GM18507 (cell line): ENCODE measurements at places on chromosomes 6 and 20.
A peak's percentile ranks its signal among the peaks of the same experiment; 100 is the strongest.

GRCh38 chr6:44071670-44072451, 55.4 kb downstream of the MRPL14 start:
- DNase-seq: no peak

GRCh38 chr6:135257631-135258405, 76.7 kb downstream of the MYB start:
- no peak for DNase-seq

- DNase-seq: no peak
These were observed 2.7 kb downstream of the KHDRBS2 start for GRCh38 chr6:62283365-62283764.

DNA sequence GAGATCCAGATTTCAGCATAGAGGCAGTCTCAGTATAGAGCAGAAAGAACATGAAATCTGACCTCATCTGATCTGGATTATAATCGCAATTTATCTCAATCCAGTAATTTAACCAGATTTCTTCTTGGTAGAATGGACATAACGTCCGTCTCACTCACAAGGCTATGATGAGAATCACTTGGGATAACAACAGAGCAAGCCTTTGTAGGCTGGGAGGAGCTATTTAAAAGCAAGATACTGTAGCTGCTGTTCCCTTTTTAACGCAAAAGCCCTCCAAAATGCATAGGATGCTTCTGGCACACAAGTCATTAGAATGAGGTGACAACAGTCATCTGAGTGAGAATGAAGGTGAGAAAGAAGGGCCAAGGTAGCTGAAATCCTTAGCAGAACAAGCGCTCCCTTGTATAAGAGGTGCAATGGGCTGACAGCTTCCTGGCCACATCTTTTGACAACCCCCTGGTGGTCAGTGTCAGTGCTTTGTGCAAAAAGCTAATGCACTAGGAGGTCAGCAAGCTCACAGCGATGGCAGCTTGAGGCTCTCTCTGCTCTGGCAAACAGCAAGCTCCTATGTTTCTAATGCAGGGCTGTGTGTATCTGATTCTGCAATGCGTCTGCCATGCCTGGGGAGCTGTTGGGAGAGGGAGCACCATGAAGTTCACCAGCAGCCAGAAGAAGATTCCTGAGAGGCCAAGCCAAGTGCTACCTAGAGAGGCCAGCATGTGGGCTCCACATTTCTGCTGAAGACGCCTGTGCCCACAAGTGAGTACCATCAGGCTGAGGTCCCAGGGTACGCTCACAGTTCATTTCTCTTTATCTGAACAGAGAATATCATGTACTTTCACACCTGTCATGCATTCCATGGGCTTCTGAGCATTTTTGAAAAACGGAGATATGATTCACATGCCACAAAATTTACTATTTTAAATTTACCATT, 16.2 kb downstream of the METTL24 start:
- DNase-seq: no peak

DNA sequence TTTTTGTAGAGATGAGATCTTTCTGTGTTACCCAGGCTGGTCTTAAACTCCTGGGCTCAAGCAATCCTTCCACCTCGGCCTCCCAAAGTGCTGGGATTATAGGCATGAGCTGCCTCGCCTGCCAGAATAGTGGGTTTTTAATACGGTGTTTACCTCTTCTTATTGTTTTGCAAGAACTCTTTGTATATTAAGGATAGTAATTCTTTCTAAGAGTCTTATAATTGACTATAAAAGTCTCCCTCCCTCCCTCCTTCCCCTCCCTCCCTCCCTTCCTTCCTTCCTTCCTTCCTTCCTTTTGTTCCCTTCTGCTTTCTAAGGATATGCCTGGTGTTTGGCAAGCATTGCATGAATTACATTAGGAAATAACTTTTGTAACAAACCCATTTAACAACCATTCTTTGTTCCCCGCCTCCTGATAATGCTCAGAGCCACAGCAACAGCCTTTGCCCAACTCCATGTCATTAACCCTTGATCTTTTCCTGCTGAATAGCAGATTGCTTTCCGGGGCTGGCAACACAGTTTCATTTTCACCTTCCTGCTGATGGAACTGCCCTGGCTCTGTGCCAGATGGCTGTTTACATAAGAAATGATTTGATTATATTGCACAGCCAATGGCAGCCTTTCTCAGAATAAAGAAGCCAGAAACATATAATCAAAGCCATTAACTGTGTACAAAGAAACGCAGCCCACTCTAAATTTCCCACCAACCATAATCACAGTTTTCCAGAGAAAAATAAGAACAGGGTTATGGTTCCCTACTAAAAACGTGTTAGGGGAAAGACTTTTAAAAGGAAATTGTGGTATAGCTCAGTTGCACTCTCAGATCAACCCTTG, 143.7 kb upstream of the PTPN1 start:
- no peak for DNase-seq

DNA sequence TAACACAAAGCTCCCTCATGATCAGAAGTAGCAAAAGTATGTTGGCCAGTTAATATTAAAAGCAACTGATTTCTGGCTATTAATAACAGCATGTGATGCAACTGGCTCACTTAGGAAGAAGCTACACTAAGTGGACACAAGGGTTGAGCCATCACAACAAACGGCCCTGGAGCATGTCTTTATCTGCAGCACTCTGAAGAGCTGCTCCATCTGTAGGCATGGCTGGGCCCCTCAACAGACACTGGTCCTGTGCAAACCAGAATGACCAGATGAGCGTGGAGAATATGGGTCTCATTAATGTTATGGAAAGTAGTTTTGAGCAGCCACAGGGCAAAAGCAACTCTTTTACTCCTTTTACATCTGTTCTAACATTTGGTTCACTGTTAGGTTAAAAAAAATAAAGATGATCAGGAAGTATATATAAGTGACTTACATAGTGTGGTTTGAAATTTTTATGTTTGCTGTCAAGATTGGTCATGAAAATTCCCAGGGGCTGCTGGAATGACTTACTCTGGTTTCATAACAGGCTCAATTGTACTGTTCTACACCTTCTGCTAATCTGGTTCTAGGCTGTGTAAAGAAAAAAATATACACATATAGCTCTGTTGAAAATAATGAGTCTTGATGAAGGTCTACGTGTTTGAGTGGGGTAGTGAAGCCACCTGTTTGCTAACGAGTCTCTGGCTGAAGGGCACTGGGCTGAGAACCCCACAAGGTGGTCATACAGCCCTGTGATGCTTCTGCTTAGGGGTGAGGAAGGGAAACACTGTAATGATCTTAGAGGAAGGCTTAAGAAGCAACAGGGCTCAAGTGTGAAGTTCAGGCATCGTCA, 58.1 kb downstream of the INSM1 start:
- DNase-seq: no peak

DNA sequence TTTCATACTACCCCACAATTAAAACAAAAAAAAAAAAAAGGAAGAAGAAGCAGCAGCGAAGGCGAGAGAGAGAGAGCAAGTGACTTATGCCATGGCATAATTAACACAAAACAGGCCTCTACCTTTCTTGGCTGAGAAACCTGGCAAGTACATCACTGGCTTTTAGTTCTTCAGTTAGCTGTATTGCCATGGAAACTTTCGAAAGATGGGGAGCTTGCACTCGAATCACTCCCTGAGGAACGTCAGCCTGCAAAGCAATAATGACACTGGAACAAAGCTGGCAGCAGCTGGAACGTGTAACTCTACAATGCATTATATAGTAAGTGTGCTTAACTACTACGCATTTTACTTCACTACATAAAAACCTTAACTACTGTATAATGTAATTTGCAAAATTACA, 126.1 kb downstream of the ARHGAP18 start:
- DNase-seq: no peak

GRCh38 chr6:148559848-148560433, 186.9 kb upstream of the UST start:
- DNase-seq: peak; percentile 49

GRCh38 chr6:137297887-137298286, 78.7 kb upstream of the IFNGR1 start:
- DNase-seq: no peak

DNA sequence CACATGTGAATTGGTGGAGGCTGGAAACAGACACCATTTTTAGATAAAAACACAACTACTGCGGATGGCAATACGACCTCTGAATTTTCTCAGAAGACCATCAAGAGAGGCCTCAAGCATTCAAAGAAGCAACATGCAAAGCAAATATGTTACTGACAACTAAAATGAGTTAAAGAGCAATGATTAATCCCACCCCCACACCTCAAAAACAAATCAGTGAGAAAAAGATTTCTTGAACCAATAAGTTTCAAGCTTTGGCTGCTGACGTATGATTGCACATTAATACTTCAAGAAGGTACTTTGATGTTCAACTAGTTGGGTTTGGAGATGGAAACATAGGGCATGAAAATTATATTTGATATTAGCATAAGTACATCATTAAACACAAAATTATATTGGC, 982 bp downstream of the MMUT start:
- DNase-seq: no peak
